ENCODE measurements at places on chromosomes 5 and 9.

- H3K27ac ChIP-seq, result no peak overlapping the region
- no peak for DNase-seq
- H3K4me3 ChIP-seq, result no peak overlapping the region
- no peaks in the 10 kb centered on the region for H3K4me1 ChIP-seq
- H3K36me3 ChIP-seq, result no peaks in the 10 kb centered on the region
These were observed 278.8 kb downstream of the FSTL4 start for GRCh38 chr5:133333326-133334150.

DNA sequence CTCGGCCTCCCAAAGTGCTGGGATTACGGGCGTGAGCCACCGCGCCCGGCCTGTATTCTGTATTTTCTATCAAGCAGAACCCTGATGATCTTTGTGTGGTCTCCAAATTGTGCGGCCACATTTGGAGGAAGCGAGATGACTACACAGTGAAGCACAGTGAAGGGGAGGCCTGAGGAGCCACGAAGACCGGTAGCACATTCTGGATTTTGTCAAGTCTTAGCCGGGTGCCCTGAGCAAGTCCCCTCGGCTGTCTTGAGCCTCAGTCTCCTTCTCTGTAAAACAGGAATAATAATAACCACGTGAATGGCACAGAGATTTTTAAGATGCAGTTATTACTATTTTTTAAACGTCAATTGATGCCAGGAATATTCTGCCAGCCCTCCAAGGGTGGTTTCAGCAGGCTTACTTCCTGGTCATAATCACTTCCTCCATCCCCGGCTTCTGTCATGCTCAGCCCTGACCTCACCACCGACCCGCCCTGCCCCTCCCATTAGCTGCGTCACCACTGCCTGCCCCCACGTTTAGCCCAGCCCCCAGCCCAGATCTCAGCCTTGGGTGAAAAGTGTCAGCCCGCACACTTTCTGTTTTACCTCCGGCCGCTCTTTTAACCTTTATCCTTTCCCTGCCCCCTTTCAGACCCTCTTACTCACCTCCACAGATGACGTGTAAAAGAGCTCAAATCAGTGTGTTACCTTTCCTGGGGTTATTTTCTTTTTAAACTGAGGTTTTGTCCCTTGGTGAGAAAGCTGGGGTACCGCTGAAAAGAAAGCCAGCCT is 27.0 kb upstream of the ERGIC1 start:
- H3K27ac ChIP-seq, result peak overlapping the region; percentile 96
- DNase-seq, result peak; percentile 49
- H3K4me1 ChIP-seq, result peaks cover 20% of the 10 kb centered on the region
- peak overlapping the region; percentile 85 for H3K4me3 ChIP-seq
- no peaks in the 10 kb centered on the region for H3K36me3 ChIP-seq
- no peaks in the 10 kb centered on the region for H3K27me3 ChIP-seq

DNA sequence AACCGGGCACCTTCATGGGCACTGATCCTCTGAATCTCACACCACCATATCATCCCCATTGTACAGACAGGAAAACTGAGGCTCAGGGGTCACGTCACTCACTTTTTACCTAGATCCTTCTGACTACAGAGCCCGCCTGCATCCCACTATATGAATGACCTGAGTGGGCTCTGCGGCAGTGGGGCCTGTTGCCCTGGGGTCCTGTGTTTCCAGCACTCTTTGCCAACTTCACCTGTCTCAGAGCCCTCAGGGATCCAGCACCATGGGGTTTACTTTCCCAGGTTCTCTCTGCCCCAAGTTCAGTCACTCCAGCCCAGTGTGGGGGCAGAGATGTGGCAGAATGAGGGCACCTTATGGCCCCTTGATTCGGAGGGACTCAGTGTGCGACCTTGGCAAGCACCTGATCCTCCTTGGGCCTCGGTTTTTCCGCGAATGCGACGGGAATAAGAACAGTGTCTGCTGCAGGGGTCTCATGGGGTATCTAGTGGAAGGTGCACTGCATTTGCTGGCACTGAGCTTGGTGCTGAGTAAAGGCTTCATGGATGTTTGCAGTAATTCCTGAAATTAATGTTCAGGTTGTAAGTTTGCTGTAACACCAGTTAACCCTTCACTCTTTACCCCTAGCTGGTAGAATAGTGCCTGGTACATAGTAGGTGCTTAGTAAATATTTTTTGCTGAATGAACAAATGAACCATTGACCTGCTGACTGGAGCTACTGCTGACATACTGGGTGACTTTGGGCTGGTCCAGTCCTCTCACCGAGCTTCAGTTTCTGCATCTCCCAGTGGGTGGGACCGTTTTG is 47.1 kb upstream of the BOD1 start:
- DNase-seq, result no peak
- no peaks in the 10 kb centered on the region for H3K36me3 ChIP-seq
- H3K27ac ChIP-seq, result no peak overlapping the region
- H3K4me3 ChIP-seq, result no peak overlapping the region

- no peak overlapping the region for H3K4me3 ChIP-seq
- H3K27ac ChIP-seq, result no peak overlapping the region
- no peak for DNase-seq
These were observed 27.6 kb downstream of the ZDHHC11B start for GRCh38 chr5:756865-757345.

DNA sequence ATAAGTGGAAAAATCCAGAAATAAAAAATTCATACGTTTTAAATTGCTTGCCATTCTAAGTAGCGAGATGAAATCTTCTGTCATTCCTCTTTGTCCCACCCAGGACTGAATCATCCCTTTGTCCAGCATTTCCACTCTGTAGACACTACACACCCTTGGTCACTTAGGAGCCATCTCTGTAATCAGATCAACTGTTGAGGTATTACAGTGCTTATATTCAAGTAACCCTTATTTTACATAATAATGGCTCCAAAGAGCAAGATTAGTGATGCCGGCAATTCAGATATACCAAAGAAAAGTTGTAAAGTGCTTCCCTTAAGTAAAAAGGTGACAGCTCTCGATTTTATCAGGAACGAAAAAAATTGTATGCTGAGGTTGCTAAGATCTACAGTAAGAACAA is 60.4 kb downstream of the TRIM36 start:
- H3K27me3 ChIP-seq, result peaks cover 31% of the 10 kb centered on the region
- H3K27ac ChIP-seq, result no peak overlapping the region
- no peaks in the 10 kb centered on the region for H3K4me1 ChIP-seq
- no peak for DNase-seq
- H3K36me3 ChIP-seq, result no peaks in the 10 kb centered on the region
- H3K4me3 ChIP-seq, result no peak overlapping the region

DNA sequence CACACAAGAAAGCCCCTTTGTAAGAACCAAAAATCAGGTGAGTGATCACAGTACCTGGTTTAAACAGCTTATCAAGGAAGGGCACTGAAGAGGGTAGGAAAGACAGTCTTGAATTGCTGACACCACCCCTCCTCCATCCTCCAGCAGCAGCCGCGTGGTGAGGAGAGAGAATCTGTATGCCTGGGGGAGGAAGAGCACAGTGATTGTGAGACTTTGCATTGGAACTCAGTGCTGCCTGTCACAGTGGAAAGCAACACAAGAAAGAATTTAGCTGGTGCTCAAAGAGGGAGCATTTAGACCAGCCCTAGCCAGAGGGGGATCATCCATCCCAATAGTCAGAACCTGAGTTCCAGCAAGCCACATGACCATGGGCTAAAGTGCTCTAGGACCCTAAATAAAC is 11.6 kb upstream of the STX17 start:
- H3K27me3 ChIP-seq, result peaks cover 29% of the 10 kb centered on the region
- H3K4me1 ChIP-seq, result no peaks in the 10 kb centered on the region
- no peak overlapping the region for H3K4me3 ChIP-seq
- H3K36me3 ChIP-seq, result no peaks in the 10 kb centered on the region
- H3K27ac ChIP-seq, result no peak overlapping the region
- DNase-seq, result no peak

GRCh38 chr5:2300421-2300820 is 417.7 kb upstream of the IRX4 start:
- no peak overlapping the region for H3K4me3 ChIP-seq
- H3K27me3 ChIP-seq, result no peaks in the 10 kb centered on the region
- no peaks in the 10 kb centered on the region for H3K4me1 ChIP-seq
- no peak for DNase-seq
- H3K27ac ChIP-seq, result no peak overlapping the region
- no peaks in the 10 kb centered on the region for H3K36me3 ChIP-seq

GRCh38 chr9:117722108-117722761 is 18.0 kb downstream of the TLR4 start:
- peaks cover 23% of the 10 kb centered on the region for H3K4me1 ChIP-seq
- H3K27ac ChIP-seq, result no peak overlapping the region
- DNase-seq, result no peak
- no peak overlapping the region for H3K4me3 ChIP-seq

- H3K36me3 ChIP-seq, result no peaks in the 10 kb centered on the region
- peaks cover 6% of the 10 kb centered on the region for H3K4me1 ChIP-seq
- H3K27me3 ChIP-seq, result peaks cover 5% of the 10 kb centered on the region
- no peak overlapping the region for H3K27ac ChIP-seq
These were observed 111.9 kb downstream of the ZNF354C start for GRCh38 chr5:179171816-179172745.

DNA sequence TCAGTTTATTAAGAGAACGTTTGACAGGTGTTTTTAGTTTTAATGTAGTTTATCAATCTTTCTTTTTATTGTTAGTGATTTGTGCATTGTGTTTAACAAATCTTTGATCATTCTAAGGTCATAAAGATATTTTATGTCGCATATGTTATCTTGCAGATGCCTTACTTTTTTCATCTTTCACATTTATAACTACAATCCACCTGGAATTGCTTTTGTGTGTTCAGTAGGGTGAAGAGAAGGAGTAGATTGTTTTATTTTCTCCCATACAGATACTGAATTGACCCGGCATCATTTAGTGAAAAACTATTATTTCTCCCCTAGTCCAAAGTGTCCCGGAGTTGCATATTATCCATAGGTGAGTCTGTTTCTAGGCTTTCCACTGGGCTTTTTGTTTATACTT is 179.4 kb upstream of the RGMB start:
- H3K4me3 ChIP-seq, result no peak overlapping the region
- no peak overlapping the region for H3K27ac ChIP-seq
- no peak for DNase-seq
- no peaks in the 10 kb centered on the region for H3K4me1 ChIP-seq

DNA sequence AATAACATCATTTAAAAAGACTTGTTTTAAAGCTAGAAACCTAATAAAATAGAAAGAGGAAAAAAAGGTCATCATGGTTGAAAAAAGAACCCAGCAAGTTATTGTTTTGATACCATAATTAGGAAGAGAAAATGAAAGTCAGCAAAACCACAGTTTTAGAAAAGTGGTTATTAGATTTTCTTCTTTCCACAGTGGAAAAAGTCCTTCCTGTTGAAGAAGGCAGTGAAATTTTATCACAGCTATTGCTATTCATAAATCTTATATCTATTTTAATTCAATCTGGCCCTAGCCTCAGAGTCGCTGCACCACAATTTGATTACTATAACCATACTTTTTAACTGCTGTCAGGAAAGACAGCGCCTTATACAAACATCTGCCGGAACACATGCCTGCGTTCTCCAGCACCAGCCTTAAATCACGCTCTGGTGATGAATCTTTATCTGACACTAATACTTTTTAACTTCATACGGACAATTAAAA is 60.3 kb downstream of the MAPKAP1 start:
- H3K4me3 ChIP-seq, result peak overlapping the region; percentile 78
- H3K27ac ChIP-seq, result peak overlapping the region; percentile 85
- H3K27me3 ChIP-seq, result no peaks in the 10 kb centered on the region
- no peak for DNase-seq
- H3K36me3 ChIP-seq, result peaks cover 27% of the 10 kb centered on the region

GRCh38 chr9:114250235-114250568 is 72.7 kb upstream of the ORM1 start:
- no peaks in the 10 kb centered on the region for H3K4me1 ChIP-seq
- H3K27ac ChIP-seq, result no peak overlapping the region
- no peak for DNase-seq
- no peak overlapping the region for H3K4me3 ChIP-seq
- no peaks in the 10 kb centered on the region for H3K27me3 ChIP-seq
- no peaks in the 10 kb centered on the region for H3K36me3 ChIP-seq

DNA sequence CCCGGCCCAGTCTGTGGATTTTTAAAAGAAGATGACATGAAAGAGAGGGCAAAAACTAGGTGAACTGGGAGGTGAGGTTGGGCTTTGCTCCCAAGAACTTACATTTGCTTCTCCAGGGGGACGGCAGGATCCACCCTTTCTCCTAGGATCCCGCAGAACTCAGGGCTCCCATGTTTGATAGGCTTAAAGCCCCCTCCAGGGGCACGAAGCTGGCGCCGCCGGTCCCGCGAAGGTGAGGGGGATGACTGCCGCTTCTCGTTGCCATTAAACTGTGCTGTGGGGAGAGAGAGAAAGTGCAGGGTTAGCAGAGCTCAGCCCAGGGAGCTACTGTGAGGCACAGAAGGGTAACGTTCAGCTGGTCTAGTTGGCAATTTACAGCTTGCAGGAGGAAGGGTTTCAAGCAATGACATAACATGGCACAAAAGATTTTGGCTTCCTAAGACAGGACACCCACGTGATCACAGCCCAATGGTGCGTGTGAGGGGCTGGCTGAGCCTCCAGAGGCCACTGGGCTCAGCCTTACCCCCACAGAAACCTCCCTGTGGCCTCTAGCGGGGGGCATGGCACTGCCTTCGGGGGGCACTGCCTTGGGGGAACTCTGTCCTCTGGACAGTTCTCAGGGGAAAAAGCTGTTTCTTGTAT is 52.0 kb upstream of the SLC25A51 start:
- no peak for DNase-seq
- H3K27ac ChIP-seq, result no peak overlapping the region
- H3K27me3 ChIP-seq, result no peaks in the 10 kb centered on the region
- H3K4me1 ChIP-seq, result no peaks in the 10 kb centered on the region

DNA sequence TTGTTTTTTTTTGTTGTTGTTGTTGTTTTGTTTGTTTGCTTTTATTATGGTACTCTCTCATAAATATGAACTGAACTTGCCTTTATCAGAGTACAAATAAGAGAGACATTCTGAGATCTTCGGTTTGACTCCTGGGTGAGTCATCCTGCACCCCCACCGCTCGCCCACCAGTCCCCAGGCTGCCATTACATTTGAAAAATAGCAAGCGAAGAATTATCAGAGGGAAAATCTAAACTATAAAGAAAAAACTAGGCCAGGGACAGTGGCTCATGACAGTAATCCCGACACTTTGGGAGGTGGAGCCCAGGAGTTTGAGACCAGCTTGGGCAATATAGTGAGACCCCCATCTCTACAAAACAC is 122.1 kb upstream of the MAP3K1 start:
- peaks cover 56% of the 10 kb centered on the region for H3K4me1 ChIP-seq
- no peak for DNase-seq
- H3K36me3 ChIP-seq, result no peaks in the 10 kb centered on the region
- peak overlapping the region; percentile 85 for H3K27ac ChIP-seq
- no peak overlapping the region for H3K4me3 ChIP-seq

GRCh38 chr5:133200256-133200655 is 148.4 kb downstream of the HSPA4 start:
- peaks cover 7% of the 10 kb centered on the region for H3K4me1 ChIP-seq
- DNase-seq, result no peak
- no peak overlapping the region for H3K27ac ChIP-seq
- H3K27me3 ChIP-seq, result peaks cover 3% of the 10 kb centered on the region

Measured in naive thymus-derived CD8-positive, alpha-beta T cell (primary cell).